T-helper 2 cell treated with Interferon-gamma antibody and Interleukin-4, amounts not matched to agents 100 ng/mL and 5 ng/mL, for 36 hours (primary cell): ENCODE measurements at places on chromosomes 3 and 15. TPM values are rescaled to one million over a fixed set of nuclear protein-coding genes. Genes with fewer than 3 reads are reported as not detected.

CCDC54 gene
- total RNA-seq = not detected in 2 replicates

CASR gene
- 0.02 TPM in 1 of 2 replicates, not detected in the other for total RNA-seq

LMAN1L gene
- total RNA-seq = 0.64 and 0.93 TPM in 2 replicates

TRH gene
- total RNA-seq = not detected in 2 replicates

TRAIP gene
- 30.4 and 31.8 TPM in 2 replicates for total RNA-seq

COL8A1 gene
- 0.07 TPM in 1 of 2 replicates, not detected in the other for total RNA-seq

GOLGA8T gene
- 0.14 TPM in 1 of 2 replicates, not detected in the other for total RNA-seq

UROC1 gene
- not detected in 2 replicates for total RNA-seq
